Muscle of leg (tissue), 16 donors: ENCODE measurements at places on chromosomes 4 and X.
A peak's percentile ranks its signal among the peaks of the same experiment; 100 is the strongest.

DNA sequence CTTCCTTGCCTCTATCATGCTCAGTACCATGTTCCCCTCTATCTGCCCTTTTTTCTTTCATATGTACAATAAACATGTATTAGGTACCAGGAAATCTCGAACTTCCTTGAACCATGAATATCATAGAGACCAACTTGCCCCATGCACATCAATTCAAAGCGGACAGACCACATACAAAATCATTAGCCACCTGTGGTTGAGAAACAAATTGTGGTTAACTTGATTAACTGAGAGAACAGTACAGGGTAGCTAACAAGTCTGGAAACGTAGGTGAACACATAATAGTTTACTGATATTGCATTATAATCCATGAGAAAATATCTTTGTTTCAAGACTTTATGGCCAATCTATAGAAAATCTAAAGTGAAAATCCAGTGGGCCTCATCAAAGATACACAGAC lies 8.2 kb downstream of the CASP3 start:
- no peak for DNase-seq

DNA sequence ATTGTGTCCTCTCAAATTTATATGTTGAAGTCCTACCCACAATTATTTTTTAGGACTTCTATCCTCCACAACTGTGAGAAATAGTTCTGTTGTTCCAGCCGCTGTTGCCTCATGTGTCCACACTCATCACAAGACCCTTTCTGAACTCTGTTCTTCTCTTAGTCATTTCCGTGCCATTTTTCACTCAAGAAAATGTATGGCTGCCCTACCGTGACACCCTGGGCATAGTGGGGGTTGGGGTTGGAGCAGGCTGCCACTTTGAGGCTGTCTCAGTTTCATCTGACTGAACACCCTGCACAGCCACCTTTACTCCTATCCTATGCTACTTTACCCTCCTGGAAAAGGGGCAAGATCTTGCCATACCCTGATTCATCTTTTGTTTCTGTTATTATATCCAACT lies 319.1 kb downstream of the TENM3 start:
- DNase-seq: no peak

- DNase-seq: no peak
Observed at GRCh38 chr4:61619528-61619927, 419.4 kb downstream of the ADGRL3 start.

GRCh38 chrX:133171962-133172708 lies 46.0 kb downstream of the TFDP3 start:
- peak; percentile 8 for DNase-seq
